Karpas-422 (cell line): ENCODE measurements at places on chromosomes 4 and X. TPM values are rescaled to one million over a fixed set of nuclear protein-coding genes. Genes with fewer than 3 reads are reported as not detected.

GRCh38 chrX:128805236-128805635 is 718.1 kb downstream of the SMARCA1 start:
- no peak for DNase-seq

DNA sequence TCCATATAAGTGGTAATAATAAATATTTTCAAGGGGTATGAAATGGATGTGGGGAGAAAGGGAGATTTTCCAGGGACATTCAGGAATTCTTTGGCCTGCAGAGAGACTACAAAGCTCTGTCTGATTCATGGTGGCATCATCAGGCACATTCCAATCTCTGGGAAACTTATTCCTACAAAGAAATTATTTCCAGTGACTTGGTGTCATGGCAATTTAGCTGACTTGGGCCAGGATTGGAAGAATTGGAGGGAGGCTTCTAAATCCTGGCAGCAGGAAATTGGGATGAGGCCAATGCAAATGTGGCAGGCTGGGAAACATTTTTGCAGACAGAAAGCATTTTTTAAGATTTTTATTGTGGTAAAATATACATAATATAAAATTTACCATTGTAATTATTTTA is 204.6 kb downstream of the RTL9 start:
- DNase-seq = no peak

DNA sequence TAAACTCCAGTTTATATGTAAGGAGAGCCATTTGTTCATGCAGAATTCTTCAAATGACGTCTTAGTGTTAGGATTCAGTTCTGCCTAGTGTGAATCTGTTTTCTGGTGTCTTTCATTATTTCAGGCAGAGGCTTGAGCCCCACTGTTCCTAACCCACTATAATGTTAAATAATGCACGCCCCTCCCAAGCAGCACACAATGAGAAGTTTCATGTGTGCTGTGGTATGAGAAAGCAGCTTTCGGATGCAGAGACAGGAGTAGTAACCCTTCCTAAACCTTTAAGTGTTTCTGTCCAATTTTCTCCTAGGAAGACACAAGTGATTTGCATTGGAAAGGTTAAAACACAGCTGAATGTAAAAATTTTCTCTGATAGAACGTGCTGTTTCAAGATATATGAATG is 54.5 kb downstream of the TRIM2 start:
- no peak for DNase-seq

Gene EPHA5
- total RNA-seq = 0.14 TPM in 1 of 2 replicates, not detected in the other

GRCh38 chr4:105120626-105121025 is 26.1 kb upstream of the TET2 start:
- DNase-seq = no peak

DNA sequence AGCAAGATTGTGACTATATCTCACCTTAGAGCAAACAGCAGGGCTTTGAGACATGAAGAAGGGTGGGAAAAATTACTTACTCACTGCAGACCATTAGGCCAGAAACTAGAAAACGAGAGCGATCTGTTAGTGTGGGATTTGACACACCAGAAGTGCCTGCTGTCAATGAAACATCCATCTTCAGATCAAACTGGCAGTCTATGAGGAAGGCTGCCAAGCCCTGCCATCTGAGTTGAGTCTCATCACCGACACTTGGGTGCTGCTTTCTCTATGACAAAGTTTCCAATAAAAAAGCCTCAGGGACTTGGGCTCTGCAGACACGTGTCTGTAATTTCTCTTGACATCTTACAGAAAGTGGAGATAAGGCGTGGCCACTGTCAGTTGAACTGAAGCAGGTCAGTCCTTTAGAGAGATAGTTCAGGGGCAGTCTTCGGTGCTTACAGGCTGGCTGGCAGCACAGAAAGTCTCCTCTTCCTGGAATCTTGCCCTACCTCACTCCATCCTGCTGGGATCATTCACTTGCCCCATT is 40.1 kb upstream of the LDB2 start:
- no peak for DNase-seq

Gene FDCSP
- not detected in 2 replicates for total RNA-seq

Gene UGT2B17
- total RNA-seq = not detected in 2 replicates

- DNase-seq = no peak
Observed at GRCh38 chrX:47539860-47540259, 21.1 kb upstream of the ARAF start.

Gene CD38
- total RNA-seq = 3.6 and 12.1 TPM in 2 replicates

GRCh38 chrX:123807835-123808416 is 51.9 kb upstream of the XIAP start:
- no peak for DNase-seq

DNA sequence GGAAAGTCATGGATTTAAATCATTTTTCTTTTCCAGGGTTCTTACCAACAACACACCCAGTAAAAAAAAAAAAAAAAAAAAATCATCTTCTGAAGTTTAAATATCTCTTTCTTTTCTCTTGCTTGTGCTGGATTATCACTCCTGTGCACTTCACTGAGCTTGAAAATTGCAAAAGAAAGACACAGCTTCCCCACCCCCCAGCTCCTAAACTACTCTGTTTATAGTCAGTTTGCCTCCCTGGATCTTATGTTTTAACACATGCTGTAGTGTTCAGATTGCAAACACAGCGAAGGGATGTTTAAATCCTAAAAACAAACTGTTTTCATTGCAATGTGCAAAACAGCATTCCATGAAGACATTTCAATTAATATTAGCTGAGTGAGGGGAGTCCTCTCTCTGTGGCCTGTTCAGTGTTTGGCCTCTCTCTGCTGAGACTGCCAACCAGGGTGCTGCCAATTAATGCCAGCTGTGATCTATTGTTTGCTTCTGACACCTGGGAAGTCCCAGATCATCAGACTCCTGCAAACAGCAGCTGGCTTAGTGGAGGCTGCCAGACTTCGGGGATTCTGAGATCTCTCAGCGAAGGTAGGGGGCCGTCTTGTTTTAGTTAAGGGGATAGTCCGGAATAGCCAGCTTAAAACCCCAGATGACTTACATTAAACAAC is 171.1 kb upstream of the PITX2 start:
- no peak for DNase-seq

Gene DGAT2L6
- total RNA-seq = not detected in 2 replicates

GRCh38 chrX:23661671-23662070 is 5.6 kb upstream of the PRDX4 start:
- DNase-seq = no peak

GRCh38 chr4:17546678-17547077 is 30.3 kb upstream of the LAP3 start:
- no peak for DNase-seq

- no peak for DNase-seq
Observed at GRCh38 chr4:30068234-30068633, 651.9 kb upstream of the PCDH7 start.

- no peak for DNase-seq
Observed at GRCh38 chr4:74157154-74157553, 764 bp upstream of the MTHFD2L start.

- DNase-seq = no peak
Observed at GRCh38 chrX:31200430-31200829, 128.6 kb upstream of the FTHL17 start.

- no peak for DNase-seq
Observed at GRCh38 chrX:31461266-31461665, 389.4 kb upstream of the FTHL17 start.
